H4 (cell line): ENCODE measurements at places on chromosomes 1 and 21.

- DNase-seq, result no peak
Measured at GRCh38 chr21:37780991-37781983, 135.0 kb downstream of the KCNJ6 start.

GRCh38 chr1:43873851-43874250 is 59.8 kb upstream of the ARTN start:
- DNase-seq, result no peak

- no peak for DNase-seq
Measured at GRCh38 chr1:15836772-15837669, 10.5 kb upstream of the SPEN start.

GRCh38 chr1:179925922-179926849 is 28.4 kb upstream of the CEP350 start:
- DNase-seq, result no peak

DNA sequence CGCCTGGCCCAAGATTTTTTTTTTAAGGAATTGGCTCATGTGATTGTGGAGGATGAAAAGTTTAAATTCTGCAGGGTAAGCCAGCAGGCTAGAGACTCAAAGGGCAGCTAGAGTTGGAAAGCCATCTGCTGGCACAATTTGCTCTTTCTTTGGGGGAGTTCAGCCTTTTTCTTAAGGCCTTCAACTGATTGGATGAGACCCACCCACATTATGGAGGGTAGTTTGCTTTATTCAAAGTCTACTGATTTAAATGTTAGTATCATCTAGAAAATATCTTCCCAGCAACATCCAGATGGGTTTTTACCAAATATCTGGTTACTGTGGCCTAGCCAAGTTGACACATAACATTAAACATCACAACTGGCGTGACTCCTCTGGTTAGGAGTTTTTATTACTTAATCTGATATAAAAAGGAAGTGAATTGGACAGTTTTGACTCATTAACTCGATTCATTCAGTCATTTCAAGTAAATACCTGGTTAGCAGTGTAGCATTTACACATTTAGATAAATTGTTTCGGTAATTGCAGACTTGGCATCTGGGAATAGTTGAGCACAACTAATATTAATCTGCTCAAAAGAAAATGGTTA is 12.4 kb downstream of the HOOK1 start:
- no peak for DNase-seq

DNA sequence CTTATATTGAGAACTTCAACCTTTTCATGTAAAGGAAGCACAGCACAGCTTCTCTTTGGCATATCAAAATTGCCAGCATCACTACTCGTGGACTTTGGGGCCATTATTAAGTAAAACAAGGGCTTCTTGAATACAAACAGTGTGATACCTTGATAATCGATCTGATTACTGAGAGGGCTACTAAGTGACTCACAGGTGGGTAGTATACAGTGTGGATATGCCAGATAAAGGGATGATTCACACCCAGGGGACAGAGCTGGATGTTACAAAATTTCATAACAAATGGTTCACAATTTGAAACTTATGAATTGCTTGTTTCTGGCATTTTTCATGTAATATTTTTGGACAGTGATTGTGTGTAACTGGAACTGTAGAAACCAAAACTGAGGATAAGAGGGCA is 15.4 kb downstream of the HDAC1 start:
- no peak for DNase-seq

DNA sequence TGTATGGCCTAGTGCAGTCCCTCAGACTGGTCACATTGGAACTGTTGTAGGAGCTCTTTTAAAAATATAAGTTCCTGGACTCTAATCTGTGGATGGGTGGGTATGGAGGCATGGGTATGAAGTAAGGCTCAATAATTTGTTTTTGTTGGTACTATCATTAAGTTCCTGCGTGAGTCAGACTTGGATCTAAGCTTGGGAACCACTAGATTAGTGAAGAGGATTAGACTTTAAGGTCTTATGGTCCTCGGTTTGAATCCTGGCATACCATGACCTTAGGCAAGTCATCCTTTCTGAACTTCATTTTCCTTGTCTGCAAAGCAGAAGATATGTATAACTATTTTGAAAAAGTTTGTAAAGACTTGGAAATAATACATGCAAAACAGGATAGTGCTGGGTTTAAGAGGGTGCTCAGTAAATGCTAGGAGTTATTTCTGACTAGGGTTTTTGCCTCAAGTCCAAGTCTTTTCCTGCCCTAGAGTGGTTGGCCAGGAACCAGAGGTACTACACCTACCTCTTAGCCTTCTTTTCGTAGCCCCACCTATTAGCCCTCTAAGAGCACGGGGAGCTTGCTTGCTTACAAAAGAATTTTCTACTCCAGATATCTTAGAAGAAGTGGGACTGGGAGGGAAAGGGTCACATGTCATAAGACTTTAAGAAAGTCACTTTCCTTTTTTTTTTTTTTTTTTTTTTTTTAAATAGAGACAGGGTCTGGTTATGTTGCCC is 38.6 kb upstream of the METTL18 start:
- no peak for DNase-seq

GRCh38 chr1:34164771-34165391 is at the start of gene CSMD2:
TSS of gene CSMD2 (minus strand) at chr1:34165230. CDS start at chr1:34165097, 133 bp downstream.
- no peak for DNase-seq

- DNase-seq, result no peak
Measured at GRCh38 chr1:158893654-158894053, 37.7 kb upstream of the PYHIN1 start.

- no peak for DNase-seq
Measured at GRCh38 chr1:154115180-154115579, 39.7 kb downstream of the NUP210L start.

- DNase-seq, result no peak
Measured at GRCh38 chr1:56227401-56227800, 352.0 kb downstream of the PLPP3 start.

- DNase-seq, result no peak
Measured at GRCh38 chr1:61680500-61680899, 44.4 kb downstream of the TM2D1 start.

DNA sequence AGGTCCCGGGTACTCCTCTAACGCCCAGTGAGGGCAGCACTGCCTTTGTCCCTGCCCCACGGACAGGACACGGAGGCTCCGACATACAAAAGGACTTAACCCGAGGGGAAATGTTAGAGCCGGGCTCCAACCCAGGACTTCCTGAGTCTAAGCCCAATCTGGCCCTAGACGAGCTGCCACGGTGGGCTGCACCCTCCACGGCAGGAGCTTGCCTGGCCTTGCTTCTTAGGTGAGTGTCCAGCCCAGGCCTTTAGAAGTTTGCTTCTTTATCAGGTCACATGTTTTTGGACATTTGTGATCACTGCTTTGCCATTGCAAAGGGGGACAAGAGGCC is 11.0 kb upstream of the TMEM200B start:
- DNase-seq, result no peak

DNA sequence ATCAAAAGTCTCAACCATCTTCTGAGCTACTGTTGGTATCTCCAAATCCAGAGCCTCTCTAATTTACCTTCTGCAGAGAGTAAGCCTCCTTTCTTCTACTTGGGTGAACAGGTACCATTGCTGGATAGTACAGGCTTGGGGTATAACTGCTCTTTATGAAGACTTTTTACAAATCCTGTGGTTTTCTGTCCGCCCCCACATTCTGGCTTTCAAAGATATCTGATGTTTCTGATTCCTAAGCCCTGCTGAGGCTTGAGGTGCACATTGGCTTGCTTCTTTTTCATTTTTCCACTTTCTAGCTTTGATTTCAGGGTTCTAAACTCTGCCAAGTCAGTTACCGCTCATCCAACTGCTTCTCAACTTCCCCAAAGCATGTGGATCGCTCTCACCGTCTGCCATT is 37.1 kb downstream of the TENT5C start:
- no peak for DNase-seq

GRCh38 chr1:148161053-148161901 is 9.2 kb upstream of the NBPF11 start:
- DNase-seq, result peak; percentile 2

GRCh38 chr1:203177470-203178039 is 1.9 kb upstream of the MYBPH start:
- DNase-seq, result no peak

GRCh38 chr1:161827786-161828185 is 61.7 kb downstream of the ATF6 start:
- no peak for DNase-seq

GRCh38 chr1:93676427-93676826 is 5.2 kb downstream of the BCAR3 start:
- no peak for DNase-seq

DNA sequence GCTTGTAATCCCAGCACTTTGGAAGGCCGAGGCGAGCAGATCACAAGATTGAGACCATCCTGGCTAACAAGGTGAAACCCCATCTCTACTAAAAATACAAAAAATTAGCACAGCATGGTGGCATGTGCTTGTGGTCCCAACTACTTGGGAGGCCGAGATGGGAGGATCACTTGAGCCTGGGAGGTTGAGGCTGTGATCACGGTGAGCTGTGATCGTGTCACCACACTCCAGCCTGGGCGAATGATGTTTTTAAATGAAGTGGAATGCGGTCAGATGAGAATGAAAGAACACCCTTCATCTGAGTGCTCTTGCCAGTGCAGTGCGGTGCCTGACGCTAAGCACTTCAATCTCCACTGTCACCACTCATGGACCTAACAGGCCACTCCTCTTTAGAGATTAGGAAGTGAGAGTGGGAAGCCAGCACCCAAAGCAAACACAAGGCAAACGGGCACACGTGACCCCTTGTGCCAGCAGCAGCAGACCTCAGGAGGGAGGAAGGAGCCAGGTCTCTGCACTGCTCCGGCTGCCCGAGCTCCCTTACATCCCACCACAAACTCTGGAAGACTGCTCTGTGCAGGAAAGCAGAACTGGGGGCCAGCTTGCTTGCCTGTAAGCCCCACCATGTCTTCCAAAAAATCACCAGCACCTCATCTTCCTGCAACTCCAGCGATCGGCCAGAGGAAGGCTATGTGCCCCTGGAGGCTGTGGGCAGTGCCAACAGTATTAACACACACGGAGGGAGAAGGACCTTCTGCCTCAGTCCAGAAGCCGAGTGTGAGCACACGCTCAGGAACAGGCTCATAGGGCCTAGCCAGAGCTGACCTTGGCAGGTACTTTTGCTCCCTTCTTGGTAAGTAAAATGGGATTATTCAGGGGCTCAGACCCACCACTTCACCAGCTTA is 9.7 kb downstream of the CTNNBIP1 start:
- no peak for DNase-seq

GRCh38 chr1:7302873-7303272 is 468.2 kb upstream of the VAMP3 start:
- no peak for DNase-seq

GRCh38 chr1:61348025-61348665 is 265.8 kb downstream of the NFIA start:
- DNase-seq, result no peak

DNA sequence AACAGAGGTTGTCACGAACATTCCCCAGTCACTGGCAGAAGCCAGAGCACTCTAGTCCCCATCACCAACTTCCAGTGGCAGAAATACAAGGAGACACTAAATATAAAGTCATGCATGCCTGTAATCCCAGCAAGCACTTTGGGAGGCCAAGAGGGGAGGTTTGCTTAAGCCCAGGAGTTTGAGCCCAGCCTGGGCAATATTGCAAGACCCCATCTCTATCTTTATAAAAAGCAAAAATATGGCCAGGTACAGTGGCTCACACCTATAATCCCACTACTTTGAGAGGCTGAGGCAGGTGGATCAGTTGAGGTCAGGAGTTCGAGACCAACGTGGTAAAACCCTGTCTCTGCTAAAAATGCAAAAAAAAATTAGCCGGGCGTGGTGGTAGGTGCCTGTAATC is 6.4 kb downstream of the CYB5RL start:
- no peak for DNase-seq

- DNase-seq, result no peak
Measured at GRCh38 chr1:203040513-203041275, 14.4 kb downstream of the PPFIA4 start.

DNA sequence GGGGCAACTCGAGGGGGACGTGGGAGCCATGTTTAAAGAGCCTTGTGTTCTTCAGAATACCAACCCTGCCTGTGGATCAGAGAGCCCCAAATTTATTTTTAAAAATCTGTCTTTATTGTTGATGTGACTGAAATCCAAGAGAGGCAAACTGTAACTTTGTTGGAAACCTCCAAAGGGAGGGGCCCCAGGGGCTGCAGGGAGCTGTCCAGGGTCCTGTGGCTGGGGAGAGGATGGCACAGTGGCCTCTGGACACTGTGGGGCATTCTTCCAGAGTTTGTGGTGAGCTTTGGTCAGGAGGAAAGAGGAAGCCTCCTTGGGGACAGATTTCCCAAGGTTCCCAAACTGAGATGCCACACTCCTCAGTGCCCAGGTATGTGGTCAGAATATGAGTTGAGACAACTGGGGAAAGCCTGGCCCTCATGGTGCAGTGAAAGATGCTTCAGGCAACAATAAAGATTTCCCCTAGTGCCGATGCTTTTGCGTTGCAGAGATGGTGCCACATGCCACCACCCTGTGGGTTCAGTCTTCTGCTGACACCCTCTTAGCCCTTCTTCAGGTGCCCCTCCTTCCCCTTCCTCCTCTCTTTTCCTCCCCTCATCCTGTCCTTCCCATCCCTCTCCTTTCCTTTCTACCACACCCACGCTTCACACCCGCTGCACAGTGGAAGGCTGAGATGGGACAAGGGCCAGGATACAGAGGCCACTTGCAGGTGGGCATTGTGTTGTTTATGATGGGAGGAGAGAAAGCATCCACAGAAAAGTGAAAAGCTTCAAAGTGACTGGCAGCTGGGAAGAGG is 122.1 kb downstream of the UCK2 start:
- DNase-seq, result no peak

DNA sequence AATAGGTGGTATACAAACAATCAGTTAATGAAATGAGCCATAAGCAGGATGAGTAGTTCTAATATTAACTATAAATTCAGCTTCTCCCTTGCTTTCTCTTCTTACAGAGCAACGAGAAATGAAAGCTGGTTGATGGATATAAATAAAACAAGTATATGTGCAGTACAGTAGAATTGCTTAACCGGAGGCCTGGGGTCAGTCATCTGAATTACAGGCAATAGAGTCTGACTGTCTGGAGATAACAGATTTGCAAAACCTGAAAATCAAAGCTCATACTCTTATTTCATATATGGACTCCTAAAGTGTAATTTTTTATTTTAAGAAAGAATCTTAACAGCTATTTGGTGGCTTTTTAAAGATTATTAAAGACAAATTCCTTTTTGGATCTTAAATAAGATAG is 43.1 kb upstream of the SGIP1 start:
- no peak for DNase-seq

- no peak for DNase-seq
Measured at GRCh38 chr1:154351363-154352068, 26.2 kb downstream of the ATP8B2 start.

DNA sequence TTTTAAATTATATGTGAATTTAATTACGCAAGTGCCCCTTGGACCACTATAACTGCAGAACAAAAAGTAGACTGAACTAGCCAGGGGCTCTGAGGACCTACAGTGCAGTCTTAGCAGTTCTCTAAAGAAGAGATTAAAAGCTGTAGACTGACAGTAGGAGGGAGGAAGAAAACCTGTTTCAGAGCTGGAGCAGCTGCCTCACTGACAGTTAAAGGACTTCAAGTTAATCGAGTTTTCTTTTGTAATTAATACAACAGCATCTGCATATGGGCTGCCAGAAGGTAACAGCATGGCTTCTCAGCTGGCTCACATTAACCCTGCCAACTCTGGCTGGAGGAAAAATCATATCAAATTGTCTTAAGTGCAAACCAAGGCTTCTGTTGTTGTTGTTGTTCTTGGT is 19.9 kb downstream of the DSTYK start:
- DNase-seq, result no peak
